Inflammatory macrophage treated with lipopolysaccharide for 4 hours (primary cell): ENCODE measurements at places on chromosomes 3 and 15.

DNA sequence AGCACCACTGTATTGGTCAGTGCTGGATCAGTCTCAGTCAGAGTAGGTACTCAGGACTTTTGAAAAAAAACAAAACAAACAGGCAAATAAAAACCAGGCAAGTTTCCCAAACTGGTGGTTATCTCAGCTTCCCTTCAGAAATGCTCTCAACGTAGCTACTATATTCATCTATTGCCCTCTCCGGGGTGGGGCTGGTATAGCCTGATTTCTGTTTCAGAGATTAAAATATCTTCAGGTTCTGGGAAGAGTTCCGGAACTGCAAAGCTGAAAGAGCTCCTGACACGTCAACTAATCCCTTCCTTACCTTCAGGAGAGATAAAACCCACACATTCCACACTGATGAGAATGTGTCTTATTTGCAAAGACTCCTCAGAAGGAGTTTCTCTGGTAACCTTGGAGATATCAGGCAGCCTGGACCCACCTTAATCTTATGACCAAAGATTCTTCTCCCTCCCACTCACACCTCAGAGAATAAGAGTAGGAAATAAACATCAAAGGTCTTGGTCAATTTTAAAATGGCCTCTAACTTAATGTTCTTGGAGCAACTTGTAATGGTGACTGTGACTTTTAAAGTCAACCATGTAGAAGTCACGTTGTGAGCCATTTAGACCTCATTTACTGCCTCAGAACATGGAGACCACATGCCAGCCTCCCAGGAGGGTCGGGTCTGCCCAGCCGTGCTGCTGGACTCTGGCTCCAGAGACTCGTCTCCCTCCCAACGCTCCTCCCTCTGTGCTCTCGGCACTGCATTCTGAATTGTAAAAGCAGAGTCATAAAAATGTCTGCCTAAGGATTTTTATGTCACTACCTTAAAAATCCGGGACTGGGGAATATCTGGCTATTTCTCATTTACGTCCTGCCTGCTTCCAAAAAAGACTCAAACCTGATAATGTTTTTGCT is 53.8 kb downstream of the CDCP1 start:
- DNase-seq: no peak

DNA sequence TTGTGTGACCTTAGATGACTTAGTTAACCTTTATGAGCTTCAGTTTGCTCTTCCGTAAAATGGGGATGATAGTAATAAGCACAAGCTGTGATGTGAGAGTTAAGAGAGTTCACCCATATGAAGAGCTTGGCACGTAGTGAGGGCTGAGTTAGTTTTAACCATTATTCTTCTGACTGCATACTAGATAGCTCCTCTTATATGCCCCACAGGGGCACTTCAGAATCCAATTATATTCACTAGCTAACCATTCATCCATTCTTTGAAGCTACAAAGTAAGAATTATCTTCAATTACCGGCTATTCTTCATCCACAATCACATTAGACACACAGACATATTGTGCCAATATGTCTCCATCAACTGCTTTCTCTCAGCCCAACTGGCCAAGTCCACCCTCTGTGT is 159.0 kb upstream of the STT3B start:
- no peak for DNase-seq

- no peak for DNase-seq
Observed at GRCh38 chr15:69156736-69157381, 3.6 kb upstream of the GLCE start.

DNA sequence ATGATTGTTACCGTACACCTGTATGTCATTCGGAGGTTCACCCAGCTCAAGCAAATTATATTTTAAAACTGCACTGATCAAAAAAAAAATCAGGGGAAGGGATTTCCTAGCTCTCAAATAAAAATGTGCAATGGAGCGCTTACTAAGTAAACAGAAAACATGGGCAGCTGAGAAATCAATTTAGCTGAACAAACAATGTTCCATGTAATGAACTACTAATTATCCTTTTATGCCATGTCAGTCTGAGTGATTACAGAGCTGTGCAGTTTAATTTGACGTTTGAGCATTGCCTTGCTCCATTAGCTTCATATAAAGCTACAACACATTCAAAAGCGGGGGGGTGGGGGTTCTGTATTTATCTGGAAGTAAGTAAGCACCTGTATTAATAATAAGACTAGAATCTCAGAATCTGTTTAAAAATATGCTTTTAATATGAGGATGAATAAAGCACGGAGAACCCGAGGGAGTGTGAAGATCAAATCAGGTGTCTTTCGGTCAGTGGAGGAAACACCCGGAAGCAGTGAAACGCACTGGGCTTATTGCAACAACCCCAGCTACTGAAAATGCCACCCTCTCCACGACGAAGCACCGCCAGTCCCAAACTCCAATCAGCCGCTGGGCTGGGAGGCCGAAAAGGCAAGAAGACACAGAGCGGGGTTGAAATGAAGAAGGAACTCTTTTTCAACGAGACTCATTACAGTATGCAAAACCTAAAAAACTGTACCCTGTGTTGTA is 196.5 kb upstream of the ATP11B start:
- DNase-seq: no peak

DNA sequence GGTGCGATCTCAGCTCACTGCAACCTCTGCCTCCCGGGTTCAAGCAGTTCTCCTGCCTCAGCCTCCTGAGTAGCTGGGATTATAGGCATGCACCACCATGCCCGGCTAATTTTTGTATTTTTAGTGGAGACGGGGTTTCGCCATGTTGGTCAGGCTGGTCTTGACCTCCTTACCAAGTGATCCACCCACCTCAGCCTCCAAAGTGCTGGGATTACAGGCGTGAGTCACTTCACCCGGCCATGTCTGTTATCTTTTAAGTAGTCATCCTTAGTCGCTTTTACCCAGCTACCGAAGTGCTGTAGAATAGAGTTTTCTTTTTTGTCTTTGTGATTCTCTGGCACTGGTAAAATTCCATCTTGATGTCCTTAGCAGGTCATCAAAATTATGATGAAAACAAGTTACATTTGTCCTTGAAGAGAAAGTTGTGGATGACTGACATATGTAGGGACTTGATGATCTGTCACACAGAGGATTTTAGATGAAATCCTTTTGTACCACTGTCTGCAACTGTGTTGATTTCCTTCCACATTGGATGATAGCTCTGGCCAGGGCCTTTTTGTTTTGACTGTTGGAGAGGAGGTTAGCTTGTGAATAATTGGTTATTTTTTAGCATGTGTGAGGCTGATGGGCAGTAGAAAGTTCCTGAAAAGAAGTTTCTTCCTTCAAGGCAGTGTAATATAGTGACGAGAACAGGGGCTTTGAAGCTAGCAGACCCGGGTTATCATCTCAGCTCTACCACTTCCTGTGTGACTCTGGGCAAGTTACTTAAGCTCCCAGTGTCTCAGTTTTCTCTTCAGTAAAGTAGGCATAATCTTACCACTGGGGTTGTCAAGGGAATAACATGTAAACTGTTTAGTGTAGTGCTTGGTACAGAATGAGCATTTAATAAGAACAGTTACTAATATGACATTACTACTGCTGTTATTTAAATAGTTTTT is 18.8 kb downstream of the ATG7 start:
- peak; percentile 73 for DNase-seq

DNA sequence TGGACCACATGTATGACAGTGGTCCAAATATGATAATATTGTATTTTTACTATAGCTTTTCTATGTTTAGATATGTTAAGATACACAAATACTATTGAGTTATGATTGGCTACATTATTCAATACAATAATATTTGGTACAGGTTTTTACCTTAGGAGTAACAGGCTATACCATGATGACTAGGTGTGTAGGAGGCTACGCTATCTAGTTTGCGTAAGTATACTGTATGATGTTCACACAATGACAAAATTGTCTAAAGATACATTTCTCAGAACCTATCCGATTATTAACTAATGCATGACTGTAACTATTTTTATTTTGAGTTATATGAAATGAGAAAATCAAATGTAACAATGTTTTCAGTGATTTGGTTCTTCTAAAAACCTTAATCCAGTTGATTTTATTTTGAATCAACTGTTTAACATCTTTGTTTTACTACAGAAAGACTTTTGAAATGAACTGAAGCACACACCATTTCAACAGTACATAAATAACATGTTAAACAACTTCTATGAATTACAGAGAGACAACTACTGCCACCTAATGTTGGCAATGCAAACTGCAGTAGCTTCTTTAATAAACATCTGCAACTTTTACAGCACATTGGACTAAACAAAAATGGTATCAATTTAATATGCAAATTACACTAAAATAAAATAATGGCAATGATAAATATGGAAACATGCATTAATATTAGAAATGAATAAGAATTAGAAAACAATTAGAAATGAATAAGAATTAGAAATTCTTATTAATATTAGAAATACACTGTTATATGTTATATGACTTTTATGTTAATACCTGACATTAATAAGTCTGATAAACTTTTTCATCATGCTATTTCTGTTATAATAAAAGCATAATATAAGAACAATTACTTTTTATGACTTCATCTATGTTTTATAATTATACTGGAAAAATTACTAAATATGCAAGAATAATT is 255.7 kb downstream of the MBNL1 start:
- peak; percentile 76 for DNase-seq

GRCh38 chr15:35605764-35606449 is 59.9 kb upstream of the DPH6 start:
- DNase-seq: no peak

DNA sequence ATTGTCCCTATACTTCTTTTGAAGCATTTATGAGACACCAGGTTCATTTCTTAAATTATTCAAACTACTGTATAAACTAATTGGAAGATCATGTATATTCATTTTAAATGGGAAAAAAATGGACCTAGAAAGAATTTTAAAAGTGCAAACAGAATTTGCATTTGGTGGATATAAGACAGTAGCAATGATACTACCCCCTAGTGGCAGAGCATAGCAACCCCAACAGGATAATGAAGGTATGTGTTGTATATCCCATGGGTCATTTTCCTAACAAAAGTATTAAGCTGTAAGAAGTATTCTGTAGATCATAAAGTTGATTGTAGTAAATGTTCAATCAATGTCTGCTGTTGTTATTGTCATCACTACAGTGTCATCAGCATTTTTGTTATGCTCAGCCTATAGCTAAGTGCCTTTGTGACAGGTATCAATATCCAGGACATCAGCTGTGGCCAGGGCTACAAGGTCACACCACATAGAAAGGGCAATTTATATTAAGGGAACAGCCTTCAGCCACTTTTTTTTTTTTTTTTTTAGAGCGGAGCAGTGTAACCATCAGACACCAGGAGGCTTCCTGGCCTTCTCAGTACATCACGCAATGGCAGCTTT is 175.8 kb downstream of the FOXB1 start:
- peak; percentile 52 for DNase-seq

DNA sequence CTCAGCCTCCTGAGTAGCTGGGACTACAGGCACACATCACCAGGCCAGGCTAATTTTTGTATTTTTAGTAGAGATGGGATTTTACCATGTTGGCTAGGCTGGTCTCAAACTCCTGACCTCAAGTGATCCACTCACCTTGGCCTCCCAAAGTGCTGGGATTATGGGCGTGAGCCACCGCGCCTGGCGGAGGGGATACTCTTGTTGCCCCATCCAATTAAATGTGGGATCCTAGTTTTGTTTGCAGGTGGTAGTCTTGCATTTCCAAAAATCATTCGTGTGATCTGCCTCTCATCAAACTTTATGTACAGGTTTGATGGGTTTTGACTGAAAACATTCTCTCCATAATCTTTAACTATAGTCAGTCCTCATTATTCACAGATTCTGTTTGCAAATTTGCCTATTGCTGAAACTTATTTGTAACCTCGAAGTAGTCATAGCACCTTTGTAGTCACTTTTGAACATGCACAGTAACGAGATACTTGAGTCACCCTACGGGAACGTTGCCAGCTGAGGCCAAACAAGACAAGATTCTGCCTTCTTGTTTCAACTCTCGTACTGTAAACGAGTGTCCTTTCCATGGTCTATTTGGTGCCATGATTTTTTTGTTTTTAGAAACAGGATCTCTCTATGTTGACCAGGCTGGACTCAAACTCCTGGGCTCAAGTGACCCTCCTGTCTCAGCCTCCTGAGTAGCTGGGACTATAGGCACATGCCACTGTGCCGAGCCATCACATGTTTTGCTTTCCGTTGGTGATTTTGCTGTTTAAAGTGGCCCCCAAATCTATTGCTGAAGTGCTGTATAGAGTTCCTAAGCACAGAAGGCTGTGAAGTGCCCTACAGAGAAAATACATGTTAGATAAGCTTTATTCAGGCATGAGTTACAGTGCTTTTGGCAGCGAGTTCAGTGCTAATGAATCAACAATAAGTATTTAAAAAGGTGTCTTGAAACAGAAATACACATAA is 8.1 kb upstream of the MAPK6 start:
- peak; percentile 31 for DNase-seq

GRCh38 chr3:128814060-128814459 is 65.4 kb upstream of the ACAD9 start:
- DNase-seq: peak; percentile 79

- no peak for DNase-seq
Observed at GRCh38 chr3:71288269-71288930, 295.1 kb downstream of the FOXP1 start.

DNA sequence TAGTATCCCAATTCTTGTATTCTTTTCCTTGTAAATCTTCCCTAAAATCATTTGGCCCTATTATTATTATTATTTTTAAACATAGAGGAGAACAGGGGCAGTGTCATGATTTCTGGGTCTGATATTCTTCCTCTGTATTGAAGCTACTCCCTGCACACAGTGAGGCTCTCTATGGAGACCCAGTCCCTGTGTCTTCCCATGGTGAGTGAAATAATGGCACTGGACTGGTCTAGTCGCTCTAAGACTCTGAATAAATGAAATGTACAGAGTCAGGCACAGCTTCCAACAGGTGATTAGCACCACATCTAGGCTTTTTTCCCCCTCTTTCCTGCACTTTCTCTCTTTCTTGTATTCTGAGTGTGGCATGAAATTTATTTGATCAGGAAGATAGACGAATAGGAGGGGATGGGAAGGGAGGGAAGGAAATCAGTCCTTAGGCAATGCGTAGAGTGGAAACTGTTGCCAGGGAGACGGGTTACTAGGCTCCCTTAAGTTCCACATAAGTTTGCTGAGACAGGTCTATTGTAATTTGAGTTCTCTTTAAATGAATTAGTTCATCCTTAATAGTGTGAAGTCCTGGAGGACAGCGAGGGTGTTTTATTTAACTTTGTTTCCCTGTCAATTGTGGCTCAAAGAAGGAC is 49.0 kb upstream of the NDN start:
- DNase-seq: no peak

GRCh38 chr15:72801590-72802325 is 18.2 kb upstream of the ADPGK start:
- no peak for DNase-seq

- DNase-seq: no peak
Observed at GRCh38 chr15:93144463-93145236, 55.6 kb upstream of the RGMA start.

- no peak for DNase-seq
Observed at GRCh38 chr15:50884540-50884939, 23.9 kb upstream of the AP4E1 start.

DNA sequence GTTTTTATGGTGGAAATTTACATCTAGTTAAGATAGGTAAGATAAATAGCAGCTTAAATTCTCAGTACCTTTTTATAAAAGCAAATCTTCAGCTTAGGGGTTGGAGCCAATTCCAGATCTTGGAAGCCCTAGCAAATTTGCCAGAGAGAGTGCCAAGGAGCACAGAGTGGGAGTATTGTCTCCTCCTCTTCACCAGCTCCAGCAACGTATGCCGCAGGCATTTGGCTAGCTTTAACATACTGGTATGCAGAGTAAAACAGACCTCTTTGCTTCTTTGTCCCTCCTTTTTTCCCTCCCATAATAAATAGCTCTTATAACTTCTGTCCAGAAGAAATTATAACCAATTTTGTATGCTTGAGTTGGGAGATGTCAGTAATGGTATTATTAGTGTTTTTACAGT is 140.4 kb downstream of the DIPK2A start:
- DNase-seq: no peak

- no peak for DNase-seq
Observed at GRCh38 chr15:63000706-63001105, 41.8 kb upstream of the TPM1 start.
